ENCODE measurements at places on chromosomes 16 and 17.

DNA sequence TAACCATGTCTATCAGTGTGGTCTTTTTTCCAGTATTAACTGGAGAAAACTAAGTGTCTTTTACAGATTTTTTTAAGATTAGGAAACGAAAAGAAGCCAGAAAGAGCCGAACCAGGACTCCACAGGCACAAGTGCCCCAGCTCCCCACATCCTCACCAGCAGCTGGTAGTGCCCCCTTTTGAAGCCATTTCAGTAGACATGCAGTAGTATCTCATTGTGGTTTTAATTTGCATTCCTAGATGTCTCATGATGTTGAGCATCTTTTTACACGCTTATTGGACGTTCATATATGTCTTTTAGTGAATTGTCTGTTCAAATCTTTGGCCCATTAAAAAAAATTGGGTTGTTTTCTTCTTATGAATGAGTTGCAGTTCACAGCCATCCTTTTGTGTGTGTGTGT, 4.8 kb upstream of the CMTM3 start:
- no peak for DNase-seq

GRCh38 chr16:20884240-20884556, 16.0 kb downstream of the DCUN1D3 start:
- no peak for DNase-seq

GRCh38 chr17:38324141-38324697, 19.5 kb downstream of the GPR179 start:
- DNase-seq, result peak; percentile 30

DNA sequence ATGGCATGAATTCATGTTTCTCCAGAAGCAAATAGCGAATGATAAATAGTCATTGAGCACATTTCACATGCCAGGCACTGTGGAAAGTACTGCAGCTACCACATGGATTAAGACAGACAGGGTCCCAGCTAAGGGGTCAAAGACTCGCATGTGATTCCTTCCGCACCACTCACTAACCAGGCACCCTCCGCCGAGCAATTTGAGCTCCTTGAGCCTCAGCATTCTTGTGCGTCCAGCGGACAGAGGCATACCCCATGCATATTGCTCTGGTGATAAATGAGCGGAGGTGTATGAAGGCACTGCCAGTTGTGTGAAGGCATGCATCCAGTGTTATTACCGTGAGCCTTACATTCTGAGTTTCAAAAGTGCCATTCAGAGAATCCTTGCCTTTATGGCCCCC, 358.7 kb downstream of the HS3ST4 start:
- DNase-seq, result no peak

DNA sequence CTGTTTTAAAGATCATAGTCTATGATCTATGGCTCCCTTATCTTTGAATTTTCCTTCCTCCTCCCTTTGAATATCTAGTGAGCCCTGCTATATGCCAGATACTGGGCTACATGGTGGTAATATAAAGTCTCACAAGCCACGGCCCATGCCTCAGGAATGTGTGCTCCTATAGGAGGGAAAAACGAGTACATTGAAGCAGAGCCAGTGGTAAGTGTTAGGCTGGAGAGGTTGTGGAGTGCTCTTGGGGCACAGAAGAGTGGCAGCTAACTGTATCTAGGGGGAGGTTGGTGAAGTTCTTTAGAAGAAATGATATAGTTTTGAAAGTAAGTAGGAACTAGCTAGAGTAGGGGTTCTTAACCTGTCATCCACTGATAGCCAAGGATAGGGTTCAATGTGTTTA, 105.8 kb upstream of the PMFBP1 start:
- no peak for DNase-seq

- DNase-seq, result no peak
Measured at GRCh38 chr16:78697426-78697825, 598.0 kb downstream of the WWOX start.

GRCh38 chr17:29732209-29732608, 109.5 kb upstream of the CORO6 start:
- DNase-seq, result no peak

- DNase-seq, result peak; percentile 31
Measured at GRCh38 chr17:82603981-82604448, 44.2 kb downstream of the WDR45B start.

DNA sequence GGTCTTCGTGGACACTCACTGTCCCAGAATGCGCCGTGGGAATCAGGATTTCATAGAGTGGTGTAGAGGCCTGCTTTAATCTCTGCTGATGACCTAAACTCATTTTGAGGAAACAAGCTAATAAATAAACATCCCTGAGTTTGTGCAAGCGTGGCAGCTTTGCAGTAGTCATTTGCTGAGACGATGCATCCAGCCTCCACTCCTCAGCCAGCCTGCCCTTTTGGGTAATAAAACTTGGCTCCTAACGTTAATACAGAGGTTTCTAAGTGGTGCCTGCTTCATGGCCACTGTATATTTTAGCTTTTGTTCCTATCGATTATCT, 1.3 kb downstream of the DGKE start:
- DNase-seq, result no peak

Measured in hypothalamus (tissue), 51 donors.